ENCODE measurements at places on chromosomes 7 and 10.

DNA sequence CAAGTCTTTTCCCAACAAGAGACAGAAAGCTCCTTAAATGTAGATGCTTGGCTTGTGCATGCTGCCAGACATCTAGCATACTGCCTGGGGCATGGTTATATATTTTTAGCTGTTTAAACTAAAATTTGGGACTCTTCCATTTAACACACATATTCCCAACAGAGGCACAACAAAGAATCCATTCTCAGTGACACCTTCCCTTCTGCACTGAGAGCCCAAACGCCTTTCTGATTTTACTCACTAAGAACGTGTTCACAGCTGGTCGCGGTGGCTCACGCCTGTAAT, 49.9 kb downstream of the CPVL start:
- no peak for DNase-seq

GRCh38 chr10:130350996-130351395, 214.8 kb downstream of the GLRX3 start:
- DNase-seq: no peak

- no peak for DNase-seq
Measured at GRCh38 chr10:75926763-75927162, 495.3 kb downstream of the LRMDA start.

- DNase-seq: no peak
Measured at GRCh38 chr7:114468844-114469243, 54.2 kb downstream of the FOXP2 start.

GRCh38 chr7:47786557-47787248, 161.6 kb downstream of the PKD1L1 start:
- DNase-seq: no peak

DNA sequence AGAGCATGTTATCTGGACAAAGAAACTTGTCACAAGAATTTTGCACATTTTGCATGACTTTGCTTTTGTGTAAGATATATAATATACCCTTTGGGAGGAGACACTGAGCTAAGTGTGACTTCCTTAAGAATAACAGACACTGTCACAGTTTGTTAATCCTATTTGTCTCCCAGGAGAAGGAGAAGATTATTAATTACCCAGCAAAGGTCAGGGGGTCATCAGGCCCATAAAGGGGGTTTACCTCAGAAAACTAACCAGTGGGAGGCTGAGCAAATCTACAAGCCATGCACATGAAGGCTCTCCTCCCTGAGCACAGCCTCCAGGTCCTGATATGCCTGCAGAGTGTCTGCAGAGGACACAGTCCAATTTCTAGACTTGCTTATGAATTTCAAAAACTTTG, 10.1 kb upstream of the MET start:
- no peak for DNase-seq

DNA sequence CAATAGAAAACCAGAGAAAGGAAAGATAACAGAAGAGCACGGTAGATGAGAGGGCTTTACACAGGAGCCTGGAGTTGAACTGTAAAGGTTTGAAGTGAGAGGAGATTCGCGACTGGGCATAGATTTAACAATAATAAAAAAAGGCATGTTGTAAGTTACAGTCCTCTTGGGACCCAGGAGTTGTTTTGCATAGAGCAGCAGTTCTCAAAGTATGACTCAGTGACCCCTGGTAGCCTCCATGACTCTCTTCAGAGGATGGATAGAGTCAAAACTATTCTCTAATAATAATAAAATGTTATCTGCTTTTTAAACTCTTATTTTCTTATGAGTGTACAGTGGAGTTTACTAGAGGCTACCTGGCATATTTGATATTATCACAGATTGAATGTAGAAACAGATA, 262.3 kb downstream of the SORCS3 start:
- no peak for DNase-seq

DNA sequence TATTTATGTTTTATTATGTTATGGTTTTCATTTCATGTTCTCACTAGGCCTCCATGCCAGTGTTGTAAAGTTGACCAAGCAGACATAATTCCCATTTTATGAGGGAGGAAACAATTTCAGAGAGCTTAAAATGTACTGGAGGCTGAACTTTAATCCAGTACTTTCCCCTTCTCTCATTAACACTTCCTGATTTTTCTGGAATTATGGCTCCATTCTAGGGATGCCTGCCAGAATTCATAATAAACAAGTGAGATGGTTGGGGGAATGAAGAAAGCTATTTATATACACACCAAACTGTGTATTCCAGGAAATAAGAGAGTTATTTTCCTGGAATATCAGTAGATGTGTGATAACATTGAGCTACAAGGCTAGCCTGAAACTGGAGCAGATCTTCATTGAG, 6.9 kb downstream of the TMEM236 start:
- no peak for DNase-seq

DNA sequence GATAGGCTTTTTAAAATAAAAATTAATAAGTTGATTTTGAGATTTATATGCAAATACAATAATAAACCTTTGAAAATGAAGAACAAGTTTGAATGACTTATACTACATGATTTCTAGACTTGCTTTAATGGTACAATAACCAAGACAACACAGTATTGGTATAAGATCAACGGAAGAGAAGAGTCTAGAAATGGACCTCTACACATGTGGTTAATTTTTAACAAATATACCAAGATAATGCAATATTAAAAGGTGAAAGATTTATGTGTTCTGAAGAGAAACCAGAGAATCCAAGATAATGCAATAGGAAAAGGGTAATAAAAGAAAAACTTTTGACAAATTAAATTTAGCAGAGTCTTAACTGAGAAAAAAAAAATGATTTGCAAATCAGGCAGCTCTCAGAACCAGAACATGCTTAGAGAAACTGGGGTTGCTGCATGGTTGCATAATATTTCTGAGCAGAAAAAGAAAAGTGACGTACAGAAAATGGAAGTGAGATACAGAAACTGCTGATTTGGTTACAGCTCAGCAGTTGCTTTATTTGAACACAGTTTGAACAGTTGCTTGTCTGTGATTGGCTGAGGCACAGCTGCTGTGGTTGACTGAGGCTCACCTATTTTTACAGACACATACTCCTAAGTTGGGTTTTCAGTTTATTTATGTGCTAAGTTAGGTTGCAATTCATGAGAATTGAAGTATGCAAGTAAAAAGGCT, 365.9 kb downstream of the CRPPA start:
- DNase-seq: no peak

DNA sequence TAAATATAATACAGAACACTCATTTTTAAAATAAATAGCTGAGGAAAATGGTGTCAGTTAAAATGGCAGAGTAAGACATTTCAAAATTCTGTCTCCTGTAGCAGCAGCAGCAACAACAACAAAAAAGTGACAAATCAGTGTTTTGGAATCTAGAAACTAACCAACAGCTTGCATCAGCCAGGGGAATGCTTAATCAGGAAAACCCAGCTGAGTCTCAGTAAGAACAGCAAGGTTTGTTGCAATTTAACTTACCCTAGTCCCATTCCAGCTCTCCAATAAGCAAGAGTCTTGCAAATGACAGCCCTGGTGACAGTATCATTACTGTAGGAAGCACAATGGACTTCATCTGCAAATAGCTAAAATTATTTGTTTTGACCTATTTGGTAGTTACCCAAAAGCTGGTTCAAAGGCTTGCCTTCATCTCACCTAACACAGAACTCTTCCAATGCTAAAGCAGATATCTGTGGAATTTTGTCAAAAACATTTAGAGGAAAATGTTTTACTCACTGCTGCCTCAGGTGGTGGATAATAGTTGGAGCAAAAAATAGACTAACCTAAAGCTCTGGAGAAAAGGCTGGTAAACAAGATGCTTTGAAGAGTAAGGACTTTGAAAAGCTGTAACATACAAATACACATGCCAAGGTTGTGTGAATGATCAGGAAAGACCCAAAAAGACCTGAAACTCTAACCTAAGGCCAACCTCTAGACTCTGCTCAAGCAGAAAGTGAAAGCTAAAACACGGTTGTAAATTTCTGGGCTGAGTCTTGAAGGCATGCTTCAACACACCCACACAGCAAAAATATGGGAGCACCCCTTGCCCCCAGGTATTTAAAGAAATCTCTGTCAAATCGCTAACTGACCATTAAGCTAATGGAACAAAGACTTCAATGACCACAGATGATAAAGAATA, 9.9 kb upstream of the ARHGAP22 start:
- no peak for DNase-seq

DNA sequence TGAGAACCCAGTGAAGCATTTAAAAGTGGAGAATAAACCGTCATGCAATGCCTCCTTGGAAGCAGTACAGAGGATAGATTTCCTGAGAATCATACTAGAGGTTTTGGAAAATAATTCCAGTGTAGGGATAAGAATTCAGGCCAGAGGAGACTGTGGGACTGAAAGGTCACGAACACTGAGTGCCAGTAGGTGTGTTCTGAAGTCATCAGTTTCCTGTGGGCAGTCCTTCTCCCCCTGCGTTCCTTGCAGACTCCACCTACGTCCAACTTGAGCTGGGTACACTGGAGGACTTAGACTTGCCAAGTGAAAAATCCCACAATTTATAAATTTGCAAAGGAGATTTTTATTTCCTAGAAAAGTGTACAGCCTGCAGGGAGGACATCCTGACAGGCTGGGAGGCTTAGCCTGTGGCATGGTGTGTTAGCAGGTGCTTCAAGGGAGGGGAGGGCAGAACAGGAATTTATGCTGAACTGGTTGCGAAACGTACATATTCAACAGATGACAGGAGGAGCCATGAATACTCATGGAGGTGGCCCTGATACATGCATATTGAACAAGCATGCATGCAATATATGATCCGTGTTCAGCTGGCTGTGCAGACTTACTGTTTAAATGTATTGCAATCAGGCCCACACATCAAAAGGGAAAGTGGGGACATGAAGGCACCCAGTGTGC, 72.9 kb upstream of the POM121L12 start:
- DNase-seq: no peak

DNA sequence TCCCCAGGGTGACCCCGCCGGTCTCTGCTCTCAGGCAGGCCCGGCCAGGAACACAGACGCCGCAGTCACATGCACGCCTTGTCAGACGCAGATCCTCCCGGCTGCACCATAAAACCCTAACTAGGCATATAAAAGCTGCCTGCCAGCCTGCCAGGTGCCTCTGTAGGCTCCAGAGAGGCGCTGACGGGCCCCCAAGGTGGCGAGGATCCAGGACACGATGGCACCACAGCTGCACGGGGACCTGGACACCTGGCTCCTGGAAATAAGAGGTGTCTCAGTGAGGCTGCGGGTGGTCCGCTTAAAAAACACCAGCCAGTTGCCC, 21.9 kb upstream of the GDF10 start:
- DNase-seq: no peak

- no peak for DNase-seq
Measured at GRCh38 chr10:127911218-127911866, 4.4 kb downstream of the PTPRE start.

DNA sequence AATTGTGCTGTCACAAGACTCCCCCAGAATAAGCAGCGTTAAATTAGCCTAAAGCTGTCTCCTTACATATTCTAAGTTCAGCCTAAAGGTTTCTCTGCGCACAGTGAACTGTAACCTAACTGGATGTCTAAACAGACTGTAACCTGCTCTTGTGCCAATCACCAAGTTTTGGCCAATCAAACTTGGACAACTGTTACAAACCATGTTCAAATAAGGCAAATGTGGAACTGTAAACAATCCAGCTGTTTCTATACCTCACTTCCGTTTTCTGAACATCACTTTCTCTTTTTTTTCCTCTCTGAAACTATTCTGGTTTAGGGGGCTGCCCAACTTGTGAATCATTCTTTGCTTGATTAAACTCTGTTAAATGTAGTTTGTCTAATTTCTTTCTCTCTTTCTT, 252.2 kb upstream of the HABP2 start:
- no peak for DNase-seq

DNA sequence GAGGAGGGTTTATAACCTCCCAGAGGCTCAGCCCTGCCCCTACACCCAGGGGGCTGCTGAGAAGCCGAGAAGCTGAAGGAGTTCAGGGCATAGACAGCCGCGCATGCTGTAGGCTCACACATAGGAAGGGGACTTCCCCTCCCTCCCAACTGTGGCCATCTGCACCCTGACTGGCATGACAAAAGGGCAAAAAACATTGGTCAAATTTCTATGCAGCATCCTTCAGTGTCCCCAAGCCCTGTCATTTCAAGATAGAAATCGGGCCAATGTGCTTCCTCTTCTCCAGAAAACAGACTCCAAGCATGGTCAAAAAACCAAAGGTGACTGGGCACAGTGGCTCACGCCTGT, 55.9 kb upstream of the MYL10 start:
- DNase-seq: no peak

DNA sequence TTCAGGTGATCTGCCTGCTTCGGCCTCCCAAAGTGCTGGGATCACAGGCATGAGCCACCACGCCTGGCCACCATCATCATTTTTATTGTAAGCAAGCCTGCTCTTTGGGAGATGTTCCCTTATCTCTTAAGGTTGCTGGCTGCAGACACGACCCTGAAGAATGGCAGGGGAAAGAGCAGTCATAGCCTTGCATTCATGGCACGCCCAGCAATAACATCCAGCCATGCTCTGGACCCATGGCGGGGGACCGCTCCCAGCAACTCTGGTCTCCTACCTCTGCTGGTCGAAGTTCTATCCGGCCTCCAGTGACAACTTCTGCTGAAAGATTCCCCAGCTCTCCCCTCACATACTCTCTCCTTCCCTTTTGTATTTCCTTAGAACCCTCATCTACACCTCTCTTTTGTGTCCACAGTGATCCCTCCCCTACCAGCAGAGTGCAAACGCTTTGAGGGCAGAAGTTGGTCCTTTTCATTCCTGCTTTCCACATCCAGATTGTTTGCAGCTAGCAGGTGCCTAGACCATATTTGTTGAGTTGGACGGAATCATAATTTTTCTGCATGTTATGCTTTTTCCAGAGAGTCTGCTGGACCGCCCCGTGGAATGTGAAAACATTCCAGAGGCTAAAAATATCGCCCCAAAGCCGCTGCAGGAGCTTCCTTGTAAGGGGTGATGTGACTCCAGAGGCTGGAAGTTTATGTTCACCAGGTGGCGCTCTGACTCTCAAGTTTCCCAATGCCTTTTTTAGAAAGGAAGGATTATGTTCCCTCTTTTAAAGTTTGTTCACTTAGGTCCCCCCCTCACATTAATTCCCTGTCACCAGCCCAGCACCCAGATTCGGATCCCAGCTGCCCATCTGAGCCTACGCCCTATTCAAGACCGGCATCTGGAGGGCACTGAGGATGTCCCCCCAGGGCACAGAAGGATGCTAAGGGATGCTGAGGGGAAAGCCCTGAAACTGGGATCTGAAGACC, 4.3 kb upstream of the MARVELD1 start:
- peak; percentile 18 for DNase-seq

DNA sequence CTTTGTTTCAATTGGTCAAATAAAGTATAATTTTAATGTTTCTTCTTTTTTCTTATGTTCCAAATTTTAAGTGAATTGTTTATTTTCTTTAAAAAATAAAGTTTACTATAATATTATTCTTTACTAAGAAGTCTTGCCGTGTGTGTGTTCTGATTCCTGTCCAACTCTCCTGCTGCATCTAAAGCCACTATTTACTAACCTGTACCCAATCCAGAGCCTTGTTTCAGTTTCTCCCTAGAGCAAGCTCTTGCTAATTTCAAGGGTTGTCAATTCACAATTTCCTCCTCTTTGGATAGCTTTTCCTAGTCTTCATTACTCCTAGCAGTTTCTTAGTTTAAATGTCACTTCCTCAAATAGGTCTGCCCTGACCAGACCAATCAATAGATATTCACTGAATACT, 314.9 kb upstream of the SEMA3A start:
- DNase-seq: no peak

All from activated T-cell treated with anti-CD3 and anti-CD28 coated beads for 48 hours (primary cell).